ENCODE measurements at places on chromosomes 13 and 19.

DNA sequence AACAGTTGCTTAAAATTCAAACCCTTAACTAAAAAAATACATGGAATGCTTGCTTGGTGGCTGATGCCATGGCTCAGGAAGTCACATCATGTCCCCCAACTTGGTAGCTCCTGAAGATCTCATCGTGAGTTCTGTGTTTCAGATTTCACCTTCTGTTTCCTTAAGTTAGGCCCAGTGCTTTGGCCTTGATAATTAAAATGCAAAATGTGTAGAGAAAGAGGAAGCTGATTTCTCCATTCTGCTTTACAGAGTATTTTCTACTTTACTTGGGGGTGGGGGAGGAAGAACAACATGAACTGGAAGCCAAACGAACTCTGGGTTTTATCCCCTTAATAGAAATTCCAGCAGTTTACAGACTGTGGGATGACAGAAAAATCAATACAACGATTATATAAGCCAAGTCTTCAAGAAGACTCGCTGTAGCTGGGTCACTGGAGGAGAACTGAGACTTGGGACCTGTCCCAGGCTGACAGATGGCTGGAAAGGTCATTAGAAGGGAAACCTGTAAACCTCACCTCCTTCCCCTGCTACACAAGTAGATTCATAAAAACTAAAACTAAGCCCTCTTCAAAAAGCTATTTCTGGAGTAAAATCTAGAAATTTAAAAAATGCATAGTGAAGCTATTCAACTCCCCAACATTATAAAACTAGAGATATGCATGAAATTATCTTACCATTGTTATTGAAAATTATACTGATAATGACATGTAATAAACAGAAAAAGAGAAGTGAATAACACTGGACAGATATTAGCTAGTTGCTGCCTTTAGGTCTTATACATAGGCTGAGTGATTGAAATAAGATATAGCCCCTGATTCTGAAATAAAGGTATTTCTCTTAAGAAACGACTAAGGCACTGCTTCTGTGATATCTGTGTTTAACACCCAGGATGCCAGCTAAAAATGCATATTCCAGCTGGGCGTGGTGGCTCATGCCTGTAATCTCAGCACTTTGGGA lies 22.1 kb upstream of the GGACT start:
- DNase-seq, result no peak

DNA sequence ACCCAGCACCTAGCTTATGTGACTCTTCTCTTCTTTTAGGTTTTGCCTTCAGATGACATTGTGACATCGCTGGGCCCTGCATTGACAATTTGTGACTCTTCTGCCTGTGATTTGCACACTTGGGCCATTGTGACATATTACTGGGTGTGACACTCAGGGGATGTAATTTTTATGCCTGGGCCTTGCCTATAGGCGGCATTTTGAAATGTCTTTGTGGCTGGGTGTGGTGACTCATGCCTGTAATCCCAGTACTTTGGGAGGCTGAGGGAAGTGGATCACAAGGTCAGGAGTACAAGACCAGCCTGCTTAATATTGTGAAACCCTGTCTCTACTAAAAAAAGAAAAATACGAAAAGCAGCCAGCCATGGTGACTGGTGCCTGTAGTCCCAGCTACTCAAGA lies 28.4 kb upstream of the ZNF681 start:
- DNase-seq, result no peak

GRCh38 chr19:39968789-39969188 lies 2.2 kb upstream of the PSMC4 start:
- no peak for DNase-seq

GRCh38 chr13:40069173-40070044 lies 413.9 kb downstream of the COG6 start:
- DNase-seq, result peak; percentile 29

DNA sequence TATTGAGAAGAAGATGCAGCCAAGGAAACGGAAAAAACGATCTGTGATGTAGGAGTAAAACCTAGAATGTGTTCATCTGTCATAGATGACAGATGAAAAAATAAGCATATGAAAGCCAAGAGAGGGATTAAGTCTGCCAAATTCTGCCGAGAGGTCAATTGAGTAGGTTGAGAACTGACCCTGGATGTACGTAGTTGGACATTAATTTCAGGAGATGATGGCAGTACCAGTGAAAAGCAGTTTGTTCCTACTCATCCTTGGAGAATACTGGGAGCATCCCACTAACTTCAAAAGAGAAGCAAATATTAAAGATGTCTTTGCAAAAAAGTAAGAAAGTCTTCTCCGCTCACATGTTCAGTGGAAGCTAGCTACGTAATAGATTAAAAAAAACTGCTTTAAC lies 11.8 kb upstream of the FGF9 start:
- DNase-seq, result no peak

- no peak for DNase-seq
Measured at GRCh38 chr13:97298816-97299215, 76.7 kb downstream of the MBNL2 start.

Measured in RCC 7860 (cell line).